T-helper 2 cell treated with Interferon-gamma antibody and Interleukin-4, amounts not matched to agents 5 μg/mL and 100 μg/mL, for 36 hours (primary cell): ENCODE measurements at places on chromosomes 13 and 19.

DNA sequence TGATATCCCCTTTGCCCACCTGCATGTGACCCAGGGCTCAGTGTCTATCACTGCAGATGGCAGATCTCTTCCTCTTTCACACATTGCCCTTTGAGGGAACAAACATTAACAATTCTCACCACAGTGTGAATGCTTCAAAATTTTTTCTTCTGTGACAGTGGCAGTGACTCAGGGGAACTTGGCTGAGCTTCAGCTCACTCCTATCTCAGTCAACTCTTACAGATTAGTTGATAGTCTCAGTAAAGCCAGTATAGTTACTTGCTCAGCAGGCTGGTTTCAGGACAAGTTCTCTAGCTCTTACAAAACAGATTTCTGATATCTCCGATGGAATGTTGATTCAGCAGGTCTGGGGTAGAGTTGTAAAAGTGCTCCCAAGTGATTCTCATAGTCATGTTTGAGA is 166.9 kb downstream of the DLEU7 start:
- no peak overlapping the region for H3K27ac ChIP-seq
- no peak for DNase-seq
- no peak overlapping the region for H3K4me3 ChIP-seq
- no peaks in the 10 kb centered on the region for H3K4me1 ChIP-seq

DNA sequence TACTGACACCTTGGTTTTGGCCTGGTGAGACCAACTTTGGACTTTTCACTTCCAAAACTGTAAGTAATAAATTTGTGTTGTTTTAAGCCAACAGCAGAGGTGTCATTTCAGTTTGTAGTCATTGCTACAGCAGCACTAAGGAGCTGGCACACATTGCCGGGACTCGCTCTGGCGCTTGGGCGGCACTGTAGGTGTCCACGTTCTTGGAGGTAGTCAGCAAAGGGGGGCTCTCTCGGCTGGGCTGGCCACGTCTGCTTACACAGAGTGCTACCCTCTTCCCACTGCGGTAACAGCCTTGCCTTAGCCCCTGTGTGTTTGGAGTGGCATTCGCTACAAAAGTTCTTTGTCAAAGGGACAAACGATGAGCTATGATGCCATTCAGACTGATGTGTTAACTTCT is 44.7 kb downstream of the HTR2A start:
- peaks cover 12% of the 10 kb centered on the region for H3K27me3 ChIP-seq
- no peak for DNase-seq
- no peak overlapping the region for H3K27ac ChIP-seq
- H3K4me1 ChIP-seq, result peaks cover 2% of the 10 kb centered on the region

GRCh38 chr13:52130641-52131040 is 1.8 kb upstream of the NEK5 start:
- peaks cover 15% of the 10 kb centered on the region for H3K4me1 ChIP-seq
- no peak overlapping the region for H3K27ac ChIP-seq
- H3K27me3 ChIP-seq, result peaks cover 16% of the 10 kb centered on the region

- H3K4me3 ChIP-seq, result no peak overlapping the region
- H3K36me3 ChIP-seq, result peaks cover 16% of the 10 kb centered on the region
- H3K27me3 ChIP-seq, result peaks cover 29% of the 10 kb centered on the region
- H3K27ac ChIP-seq, result no peak overlapping the region
- H3K4me1 ChIP-seq, result peaks cover 9% of the 10 kb centered on the region
These were observed 5.2 kb upstream of the MLNR start for GRCh38 chr13:49214917-49215376.

DNA sequence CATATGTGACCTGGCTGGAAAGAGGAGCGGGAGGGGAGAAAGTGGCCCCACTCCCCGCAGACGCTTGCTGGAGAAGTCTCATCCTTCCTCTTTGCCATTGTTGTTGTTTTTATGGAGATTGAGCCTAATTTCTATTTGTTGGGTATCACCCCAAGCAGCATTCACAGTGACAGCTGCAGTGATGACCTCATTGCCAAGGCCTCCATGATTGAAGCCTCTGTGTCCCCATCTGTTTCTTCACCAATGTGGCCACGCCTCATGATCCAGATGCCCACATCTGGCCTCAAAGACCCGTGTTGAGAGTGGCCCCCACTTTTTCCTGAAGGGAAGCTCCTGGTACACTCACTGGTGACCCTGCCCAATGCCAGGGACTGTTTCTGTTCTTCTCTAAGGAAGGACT is 154.2 kb downstream of the SLC7A1 start:
- no peaks in the 10 kb centered on the region for H3K36me3 ChIP-seq
